ENCODE measurements at places on chromosomes 3 and 15.

GRCh38 chr3:187292181-187292580 is 644 bp upstream of the MASP1 start:
- DNase-seq = no peak

DNA sequence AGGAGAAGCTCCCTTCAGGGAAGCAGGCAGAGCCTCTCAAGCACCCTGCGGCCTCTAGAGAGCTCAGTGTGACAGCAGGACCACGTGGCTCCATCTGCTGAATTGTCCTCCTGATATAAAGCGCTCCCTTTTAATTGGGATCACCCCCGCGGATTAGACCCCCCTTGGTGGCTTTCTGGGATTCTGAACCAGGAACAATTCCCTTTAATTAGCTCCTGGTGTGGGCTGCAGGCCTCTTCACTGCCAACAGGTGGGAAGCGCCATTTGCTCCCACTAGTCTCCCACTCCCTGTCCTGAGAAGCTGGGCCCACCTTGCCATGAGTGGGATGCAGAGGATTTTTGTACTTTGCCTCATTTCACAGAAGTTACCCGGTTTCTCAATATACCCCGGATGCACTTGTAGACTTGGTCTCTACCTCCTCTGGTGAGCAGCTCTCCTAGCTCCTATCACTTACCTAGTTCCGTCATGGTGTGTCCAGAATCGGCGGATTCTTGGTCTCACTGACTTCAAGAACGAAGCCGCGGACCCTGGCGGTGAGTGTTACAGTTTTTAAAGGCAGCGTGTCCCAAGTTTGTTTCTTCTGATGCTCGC is 592 bp downstream of the PGPEP1L start:
- DNase-seq = no peak

DNA sequence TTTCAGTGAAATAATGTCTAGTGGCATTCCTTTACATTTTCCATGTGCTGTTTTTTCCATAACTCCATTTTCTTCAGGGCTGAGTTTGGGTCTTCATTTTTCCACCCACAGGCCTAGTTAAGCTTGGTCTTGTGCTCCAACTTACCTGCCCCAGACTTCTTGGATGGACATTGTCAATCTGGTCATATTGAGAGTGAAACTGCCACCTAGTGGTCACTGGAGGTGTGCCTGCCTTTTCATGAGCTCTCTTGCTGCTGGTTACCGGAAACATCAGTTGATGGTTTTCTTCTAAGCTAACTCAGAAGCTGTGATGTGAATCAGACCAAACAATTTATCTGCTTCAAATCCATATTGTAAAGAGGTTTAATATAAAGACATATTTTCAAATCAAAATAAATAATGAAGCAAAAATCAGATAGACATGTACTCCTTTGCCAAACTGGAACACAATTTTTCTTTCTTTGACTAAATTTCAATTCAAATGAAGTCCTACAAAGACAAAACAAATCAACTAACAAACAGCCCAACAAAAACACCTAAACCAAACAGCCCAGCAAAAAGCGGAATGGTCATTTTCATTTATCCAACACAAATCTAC is 135.1 kb upstream of the RASGRP1 start:
- DNase-seq = no peak

DNA sequence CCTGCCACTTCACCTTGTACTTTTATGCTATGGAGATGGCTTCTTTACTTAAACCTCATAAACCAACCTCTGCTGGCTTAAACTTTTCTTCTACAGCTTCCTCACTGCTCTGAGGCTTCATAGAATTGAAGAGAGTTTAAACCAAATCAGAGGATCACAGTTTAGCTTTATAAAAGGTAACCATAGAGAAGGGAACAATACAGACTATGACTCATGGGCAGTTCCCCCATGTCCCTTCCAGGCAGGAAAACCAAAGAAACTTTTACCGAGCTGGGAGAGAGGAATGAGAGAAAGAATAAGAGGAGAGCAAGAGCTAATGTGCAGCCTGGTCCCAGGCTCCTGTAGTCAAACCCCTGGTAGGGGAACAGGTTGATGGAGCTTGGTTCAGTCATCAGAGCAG is 53.9 kb upstream of the NEDD4 start:
- DNase-seq = no peak

- DNase-seq = peak; percentile 29
Observed at GRCh38 chr3:173938159-173938558, 540.6 kb downstream of the NLGN1 start.

- DNase-seq = no peak
Observed at GRCh38 chr3:139646512-139646911, 31.3 kb downstream of the NMNAT3 start.

DNA sequence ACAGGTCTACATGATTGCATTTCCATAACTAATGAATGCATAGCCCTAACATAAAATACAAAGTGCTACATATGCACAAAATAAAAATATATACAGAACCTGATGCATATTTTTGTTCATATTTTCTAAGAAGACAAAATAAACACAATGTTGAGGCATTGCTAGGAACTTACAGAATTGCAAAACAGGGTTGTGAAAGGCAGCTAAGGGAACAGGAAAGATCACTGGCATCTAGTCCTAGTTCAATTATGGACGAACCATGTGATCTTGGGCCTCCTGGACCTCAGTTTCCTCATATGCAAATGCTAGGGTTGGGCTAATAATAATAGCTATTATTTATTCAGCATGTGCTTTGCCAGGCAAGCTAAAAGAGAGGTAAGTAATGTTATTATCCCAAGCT is 15.5 kb upstream of the NCEH1 start:
- no peak for DNase-seq

GRCh38 chr3:182913889-182914288 is 66.4 kb downstream of the DCUN1D1 start:
- no peak for DNase-seq

Data from HFF-Myc (cell line).